ENCODE measurements at places on chromosomes 2 and 18.

- no peak for DNase-seq
Measured at GRCh38 chr2:175525975-175526374, 344.5 kb upstream of the ATP5MC3 start.

DNA sequence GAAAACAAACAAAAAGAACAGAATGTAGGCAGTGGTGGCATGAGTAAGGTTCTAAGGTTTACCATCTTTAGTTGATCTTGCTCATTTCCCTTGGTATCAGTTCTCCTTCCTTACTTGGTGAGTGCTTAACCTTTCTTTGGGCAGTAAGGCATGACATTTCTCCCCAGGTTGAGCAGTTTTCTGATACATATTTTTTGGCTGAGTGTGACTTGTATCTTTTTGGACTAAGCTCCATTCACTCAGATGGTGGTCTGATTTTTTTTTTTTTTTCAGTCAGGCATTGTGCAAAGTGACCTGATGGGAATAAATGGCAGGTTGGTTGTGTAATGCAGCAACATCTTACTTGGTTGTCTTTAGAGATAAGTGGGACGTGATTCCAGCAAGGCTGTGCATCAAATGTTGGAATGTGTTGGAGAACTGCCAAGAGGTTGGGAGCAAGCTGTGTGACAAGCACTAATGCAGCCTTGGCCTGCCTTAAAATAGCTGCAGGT is 15.1 kb downstream of the SPTBN1 start:
- DNase-seq, result no peak

- DNase-seq, result no peak
Measured at GRCh38 chr2:75751360-75751759, 40.6 kb upstream of the GCFC2 start.

GRCh38 chr2:74418312-74418711 is 3.1 kb downstream of the C2orf81 start:
- no peak for DNase-seq

DNA sequence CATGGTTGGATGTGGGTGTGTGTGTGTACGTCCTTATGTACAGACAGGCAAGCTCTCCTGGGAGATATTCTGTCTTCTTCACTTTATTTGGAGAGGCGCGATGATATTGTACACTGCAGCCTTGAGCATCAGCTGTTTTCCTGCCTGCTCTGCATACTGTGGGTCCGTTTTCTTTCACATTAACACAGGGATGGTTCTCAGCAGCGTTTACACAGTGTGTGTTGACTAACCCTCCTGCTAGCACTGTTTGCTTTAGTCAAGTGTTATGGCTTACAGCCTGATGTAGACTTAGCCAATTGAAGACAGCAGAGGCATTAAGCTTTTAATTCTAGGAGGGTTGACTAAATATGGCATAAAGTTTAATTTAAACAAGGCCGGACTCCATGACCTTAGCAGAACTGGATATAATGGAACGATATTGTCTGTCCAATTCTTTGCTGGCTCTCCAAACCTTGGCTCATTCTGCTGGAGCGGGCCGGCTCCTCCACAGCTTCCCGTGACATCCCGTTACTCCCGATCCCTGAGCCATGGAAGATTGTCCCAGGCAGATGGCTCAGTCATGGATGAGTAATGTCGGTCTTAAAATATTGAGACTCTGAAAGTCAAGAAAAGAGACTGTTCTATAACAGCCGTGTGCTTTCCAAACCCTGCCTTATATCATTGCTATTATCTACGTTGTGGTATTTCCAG is 134.7 kb downstream of the TPGS2 start:
- no peak for DNase-seq

DNA sequence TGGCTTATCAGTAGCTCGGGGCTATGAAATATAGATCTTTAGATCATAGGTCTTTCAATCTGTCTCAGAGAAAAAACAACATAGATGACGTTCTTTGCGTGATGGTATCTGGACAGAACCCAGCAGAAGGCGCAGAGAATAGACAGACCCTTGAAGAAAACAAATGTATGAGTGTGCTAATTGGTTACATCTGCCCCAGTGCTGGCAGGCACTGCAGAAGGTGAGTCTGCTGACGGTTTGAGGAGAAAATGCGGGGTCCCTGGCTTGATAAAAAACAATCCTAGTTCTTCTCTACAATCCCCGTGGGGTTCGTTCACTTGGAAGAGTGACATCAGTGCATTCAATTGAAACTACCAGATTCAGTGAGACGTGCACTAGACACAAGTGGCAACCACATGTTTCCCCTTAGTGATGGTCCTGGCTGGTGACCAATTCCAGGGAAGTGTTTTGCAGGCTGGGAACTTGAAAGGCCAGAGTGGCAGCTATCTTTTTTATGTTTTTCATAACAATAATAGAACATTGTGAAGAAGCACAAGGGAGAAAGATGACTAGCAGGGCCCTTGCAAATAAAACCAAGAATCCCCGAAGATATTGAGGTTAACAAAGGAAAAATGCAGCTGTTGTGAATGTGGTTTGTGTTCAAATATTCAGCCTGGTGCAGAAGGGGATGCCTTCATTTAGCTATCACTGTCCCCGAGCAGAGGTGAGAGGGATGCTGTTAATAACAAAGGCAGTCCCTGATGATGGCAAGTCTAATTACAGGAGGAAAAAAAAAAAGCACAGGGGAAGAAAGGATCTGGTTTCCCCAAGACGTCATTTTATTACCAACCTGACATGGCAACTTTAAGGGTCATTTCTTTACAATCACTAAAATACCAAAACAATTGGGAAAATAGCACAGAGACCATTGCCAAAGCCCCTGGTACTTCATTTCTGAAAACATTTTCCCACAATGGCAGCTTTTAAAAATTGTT is 337.6 kb upstream of the FIGN start:
- DNase-seq, result no peak

GRCh38 chr2:184463102-184463865 is 135.0 kb upstream of the ZNF804A start:
- DNase-seq, result no peak

DNA sequence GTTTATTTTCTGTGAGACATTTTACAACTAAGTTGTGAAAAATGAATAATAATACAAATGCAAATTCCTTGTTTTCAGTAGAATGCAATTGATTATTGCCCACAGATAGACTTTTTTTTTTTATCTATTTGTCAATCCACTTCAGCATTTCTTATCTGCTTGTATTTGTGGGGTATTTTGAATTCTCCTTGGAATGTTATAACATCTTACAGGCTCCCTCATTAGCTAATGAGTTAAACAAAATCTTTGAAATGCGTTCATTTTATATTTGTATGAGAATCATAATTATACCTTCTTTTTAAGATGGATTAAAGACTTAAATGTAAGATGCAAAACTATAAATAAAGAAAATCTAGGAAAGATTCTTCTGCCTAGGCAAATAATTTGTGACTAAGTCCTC is 114.2 kb downstream of the CALCRL start:
- DNase-seq, result no peak

- DNase-seq, result no peak
Measured at GRCh38 chr2:96484091-96484490, 21.1 kb downstream of the NEURL3 start.

GRCh38 chr2:230935130-230935430 is 10.0 kb upstream of the GPR55 start:
- DNase-seq, result no peak

- no peak for DNase-seq
Measured at GRCh38 chr2:17975401-17975800, 96.9 kb downstream of the KCNS3 start.

GRCh38 chr2:129922571-129923264 is 56.7 kb upstream of the RAB6C start:
- no peak for DNase-seq

DNA sequence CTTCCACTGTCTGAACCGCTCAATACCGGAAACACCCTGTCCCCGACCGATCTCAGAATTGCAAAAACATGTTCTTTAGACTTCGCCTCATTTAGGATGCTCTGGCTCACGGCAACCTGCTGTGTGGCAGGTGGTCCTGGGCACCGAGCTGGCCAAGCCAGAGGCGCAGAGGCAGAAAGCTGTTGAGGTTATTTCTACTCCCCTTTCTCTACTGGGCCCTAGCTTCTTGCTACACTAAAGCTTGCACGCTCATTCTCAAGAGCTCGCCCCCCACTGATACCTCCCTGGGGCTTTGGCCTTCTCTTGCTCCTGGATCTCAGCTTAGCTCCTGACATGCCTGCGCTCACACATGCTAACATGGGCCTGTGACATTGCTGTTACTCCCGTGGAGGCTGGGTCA is 417.4 kb downstream of the LPIN1 start:
- DNase-seq, result no peak

DNA sequence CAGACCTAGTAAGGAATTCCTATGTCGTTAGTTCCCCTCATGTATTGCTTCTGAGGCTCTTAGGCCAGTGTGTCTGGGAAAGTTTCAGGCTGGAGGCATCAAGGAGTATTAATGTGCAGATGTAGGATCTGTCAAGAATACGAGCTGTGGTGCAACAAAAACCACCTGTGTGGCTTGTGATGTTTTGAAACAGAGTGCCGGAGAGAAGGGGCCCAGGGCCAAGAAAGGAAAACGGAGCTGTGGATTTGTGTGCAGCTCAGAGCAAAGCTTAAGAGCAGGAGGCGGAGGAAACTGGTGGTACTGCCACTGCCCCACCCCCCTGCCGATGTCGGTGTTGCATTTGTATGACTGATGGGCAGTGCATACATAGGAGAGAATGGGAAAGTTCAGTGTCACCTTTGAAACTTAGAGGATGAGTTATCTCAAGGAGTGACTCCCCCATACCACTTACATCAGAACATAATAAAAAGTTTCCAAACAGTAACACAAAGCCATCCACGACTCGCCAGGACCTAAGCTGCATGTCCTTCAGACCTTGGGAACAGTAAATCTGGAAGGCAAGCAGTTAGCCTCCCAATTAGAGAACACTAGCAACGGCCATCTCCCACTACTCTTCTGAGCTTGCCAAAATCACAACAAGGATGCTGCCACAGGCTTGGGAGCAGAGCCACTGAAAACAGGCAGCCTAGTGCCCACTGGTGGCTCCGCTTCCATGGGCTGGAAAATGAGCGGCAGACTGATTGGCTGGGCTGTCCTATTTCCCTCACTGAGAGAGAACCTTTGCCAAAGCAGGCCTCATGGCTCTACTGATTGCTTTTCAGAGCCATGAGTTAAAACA is 152.7 kb upstream of the NT5C1B start:
- DNase-seq, result peak; percentile 2

- no peak for DNase-seq
Measured at GRCh38 chr2:223099561-223099960, 47.6 kb downstream of the KCNE4 start.

GRCh38 chr2:38315707-38316333 is 61.3 kb downstream of the ATL2 start:
- DNase-seq, result no peak

- peak; percentile 67 for DNase-seq
Measured at GRCh38 chr2:190407662-190408537, at the start of gene MFSD6. MFSD6 (plus strand) TSS chr2:190408355; CDS start chr2:190436030, 27,675 bp downstream.

All from anterior cingulate cortex (tissue), 58 donors.